ENCODE measurements at places on chromosomes 2 and 18.

DNA sequence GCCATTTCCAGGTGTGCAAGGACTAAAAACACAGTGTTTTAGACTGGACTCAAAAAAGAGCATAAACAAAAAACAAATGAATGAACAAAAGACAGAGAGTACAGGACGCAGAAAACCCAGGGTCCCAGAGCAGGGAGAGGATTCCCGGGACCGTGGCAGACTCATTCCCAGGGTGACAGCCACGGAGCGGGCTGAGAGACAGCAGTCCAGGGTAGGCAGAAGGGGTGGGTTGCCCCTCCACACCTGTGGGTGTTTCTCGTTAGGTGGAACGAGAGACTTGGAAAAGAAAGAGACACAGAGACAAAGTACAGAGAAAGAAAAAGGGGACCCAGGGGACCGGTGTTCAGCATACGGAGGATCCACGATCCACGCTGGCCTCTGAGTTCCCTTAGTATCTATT lies 273.4 kb downstream of the EIPR1 start:
- DNase-seq = no peak

GRCh38 chr2:239579081-239579480 lies 178.3 kb upstream of the HDAC4 start:
- no peak for DNase-seq

GRCh38 chr2:69943000-69943842 lies 18.2 kb downstream of the ASPRV1 start:
- no peak for DNase-seq

GRCh38 chr18:59268127-59268720 lies 5.0 kb downstream of the RAX start:
- no peak for DNase-seq

DNA sequence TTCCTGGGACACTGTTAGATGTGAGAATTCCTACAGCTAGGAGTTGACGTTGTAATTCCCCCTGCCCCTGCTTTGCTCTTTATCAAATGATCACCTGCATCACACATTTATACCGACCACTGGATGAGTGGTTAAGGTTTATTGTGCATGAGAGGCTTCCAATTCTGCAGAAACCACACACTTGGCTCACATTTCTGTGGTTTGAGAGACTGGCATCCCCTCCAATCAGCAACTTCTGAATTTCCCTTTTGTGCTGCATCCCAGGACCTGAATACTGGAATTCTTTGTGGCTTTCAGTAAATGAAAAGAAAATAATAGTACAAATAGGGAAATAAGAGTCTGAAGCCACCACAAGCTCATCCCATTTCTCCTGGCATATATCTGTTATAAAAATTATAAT lies 628.7 kb upstream of the PIK3C3 start:
- no peak for DNase-seq

DNA sequence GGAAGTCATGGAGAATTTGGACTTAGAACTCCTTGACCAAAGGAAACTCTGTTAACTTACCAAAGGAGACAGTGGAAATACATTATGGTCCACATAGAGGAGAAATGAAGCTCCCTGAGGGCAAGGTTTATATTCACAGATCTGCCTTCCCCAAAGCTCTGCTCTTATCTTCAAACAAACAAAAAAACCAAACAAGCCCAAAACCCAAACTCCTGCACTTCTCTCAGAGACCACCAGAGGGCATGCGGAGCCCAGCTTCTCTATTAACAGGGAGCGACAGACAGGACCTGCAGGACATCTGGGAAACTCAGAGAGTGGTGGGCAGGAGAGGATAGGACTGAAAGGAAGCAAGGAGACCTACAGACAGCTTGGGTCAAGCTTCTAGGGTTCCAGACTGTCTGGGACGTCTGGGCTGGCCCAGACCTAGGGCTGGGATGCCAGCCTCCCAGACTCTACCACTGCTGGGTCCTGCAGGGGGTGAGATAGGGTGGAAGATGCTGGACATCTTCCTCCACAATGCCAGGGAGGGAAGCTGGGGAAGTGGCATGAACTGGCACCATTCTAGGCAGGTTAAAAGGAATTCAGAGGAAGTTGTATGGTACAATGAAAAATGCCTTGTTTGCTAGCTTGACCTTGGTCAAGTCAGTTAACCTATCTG lies 4.0 kb upstream of the WNT10A start:
- no peak for DNase-seq

GRCh38 chr2:158795195-158795924 lies at the start of gene DAPL1:
DAPL1 (plus strand) TSS chr2:158795317; CDS start chr2:158795373, 56 bp downstream.
- no peak for DNase-seq

DNA sequence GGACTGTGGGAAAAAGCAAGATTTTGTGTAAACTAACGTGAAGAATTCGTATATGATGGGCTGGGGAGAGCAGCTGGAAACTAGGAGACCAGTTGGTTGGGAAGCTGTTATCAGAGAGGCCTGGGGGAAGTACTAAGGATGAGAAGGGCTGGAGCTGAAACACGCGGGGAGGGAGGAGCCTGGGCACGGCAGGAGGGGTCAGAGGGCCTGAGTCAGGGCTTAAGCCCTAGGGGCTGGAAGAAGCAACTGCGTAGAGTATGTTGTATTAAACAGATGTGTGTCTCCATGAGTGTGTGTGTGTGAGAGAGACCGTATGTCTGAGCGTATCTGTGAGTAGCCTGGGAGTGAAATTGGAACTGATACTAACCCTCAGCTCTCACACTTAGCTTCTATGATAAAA lies 8.4 kb downstream of the POMC start:
- no peak for DNase-seq

- DNase-seq = no peak
Measured at GRCh38 chr2:21890716-21891115, 766.9 kb downstream of the TDRD15 start.

- DNase-seq = no peak
Measured at GRCh38 chr2:74867841-74868658, 34.1 kb downstream of the HK2 start.

- DNase-seq = no peak
Measured at GRCh38 chr2:48511849-48512470, 18.0 kb upstream of the STON1 start.

- DNase-seq = no peak
Measured at GRCh38 chr2:95306336-95306895, 9.3 kb downstream of the KCNIP3 start.

- no peak for DNase-seq
Measured at GRCh38 chr2:155965415-155966063, 367.0 kb downstream of the NR4A2 start.

- no peak for DNase-seq
Measured at GRCh38 chr2:33620-34019, 12.7 kb downstream of the FAM110C start.

- no peak for DNase-seq
Measured at GRCh38 chr2:74063486-74063885, 78.8 kb downstream of the TET3 start.

DNA sequence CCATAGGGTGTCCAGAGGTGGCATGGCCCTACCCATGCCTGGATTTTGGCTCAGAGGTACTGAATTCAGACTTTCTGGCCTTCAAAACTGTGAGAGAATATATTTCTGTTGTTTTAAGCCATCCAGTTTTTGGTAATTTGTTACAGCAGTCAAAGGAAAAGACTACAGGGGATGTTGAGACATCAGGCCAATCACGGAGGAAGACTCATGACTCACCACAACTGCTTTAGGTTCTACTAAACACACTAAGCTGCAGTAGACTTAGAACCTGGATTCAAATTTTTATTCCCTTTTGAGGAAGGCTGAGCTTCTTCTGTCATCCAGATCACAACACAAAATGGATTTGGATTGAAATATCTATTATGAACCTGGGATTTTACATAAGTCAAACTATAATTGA lies 12.0 kb upstream of the C2orf66 start:
- DNase-seq = no peak

GRCh38 chr2:58709274-58709673 lies 468.1 kb upstream of the FANCL start:
- no peak for DNase-seq

GRCh38 chr18:48330016-48330991 lies 78.9 kb downstream of the ZBTB7C start:
- DNase-seq = no peak

DNA sequence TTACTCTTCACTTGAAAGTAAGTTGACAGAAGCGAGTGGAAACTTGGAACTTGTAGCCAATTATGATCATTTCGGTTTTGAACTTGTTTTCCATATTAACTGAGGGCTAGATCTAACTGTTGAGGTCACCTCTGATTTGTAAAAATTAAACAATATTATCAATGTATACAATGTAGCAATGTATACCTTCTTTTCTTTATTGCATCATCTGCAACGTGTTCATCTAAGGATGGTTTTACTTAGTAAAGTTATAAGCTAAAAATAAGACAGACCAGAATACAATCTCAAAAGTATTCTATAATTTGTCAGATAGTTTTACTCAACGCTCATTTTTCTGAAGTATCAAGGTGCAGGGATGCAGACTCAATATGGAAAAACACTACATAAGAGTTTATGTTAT lies 435.0 kb upstream of the TNP1 start:
- DNase-seq = no peak

DNA sequence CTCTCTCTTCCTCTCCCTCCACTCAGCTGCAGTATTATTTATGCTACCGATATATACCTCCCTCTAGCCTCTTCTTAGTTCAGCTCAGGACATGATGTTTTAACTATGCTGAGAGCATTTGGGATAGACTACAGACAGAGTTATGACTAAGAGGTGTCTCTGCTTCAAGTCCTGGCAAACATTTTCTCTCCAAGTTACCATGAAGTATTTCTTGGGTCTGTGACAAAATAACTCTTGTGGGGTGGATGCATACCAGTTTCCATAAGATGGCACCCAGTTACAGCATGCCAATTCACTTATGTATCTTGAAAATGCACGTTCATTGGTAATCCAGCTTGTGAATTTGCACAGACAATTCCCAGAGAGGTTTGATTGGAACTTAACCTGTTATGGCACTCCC lies 737.6 kb downstream of the SLC4A3 start:
- DNase-seq = no peak

- DNase-seq = no peak
Measured at GRCh38 chr2:36376319-36376765, 20.8 kb downstream of the CRIM1 start.

- DNase-seq = no peak
Measured at GRCh38 chr2:166090908-166091307, 36.9 kb downstream of the SCN1A start.

DNA sequence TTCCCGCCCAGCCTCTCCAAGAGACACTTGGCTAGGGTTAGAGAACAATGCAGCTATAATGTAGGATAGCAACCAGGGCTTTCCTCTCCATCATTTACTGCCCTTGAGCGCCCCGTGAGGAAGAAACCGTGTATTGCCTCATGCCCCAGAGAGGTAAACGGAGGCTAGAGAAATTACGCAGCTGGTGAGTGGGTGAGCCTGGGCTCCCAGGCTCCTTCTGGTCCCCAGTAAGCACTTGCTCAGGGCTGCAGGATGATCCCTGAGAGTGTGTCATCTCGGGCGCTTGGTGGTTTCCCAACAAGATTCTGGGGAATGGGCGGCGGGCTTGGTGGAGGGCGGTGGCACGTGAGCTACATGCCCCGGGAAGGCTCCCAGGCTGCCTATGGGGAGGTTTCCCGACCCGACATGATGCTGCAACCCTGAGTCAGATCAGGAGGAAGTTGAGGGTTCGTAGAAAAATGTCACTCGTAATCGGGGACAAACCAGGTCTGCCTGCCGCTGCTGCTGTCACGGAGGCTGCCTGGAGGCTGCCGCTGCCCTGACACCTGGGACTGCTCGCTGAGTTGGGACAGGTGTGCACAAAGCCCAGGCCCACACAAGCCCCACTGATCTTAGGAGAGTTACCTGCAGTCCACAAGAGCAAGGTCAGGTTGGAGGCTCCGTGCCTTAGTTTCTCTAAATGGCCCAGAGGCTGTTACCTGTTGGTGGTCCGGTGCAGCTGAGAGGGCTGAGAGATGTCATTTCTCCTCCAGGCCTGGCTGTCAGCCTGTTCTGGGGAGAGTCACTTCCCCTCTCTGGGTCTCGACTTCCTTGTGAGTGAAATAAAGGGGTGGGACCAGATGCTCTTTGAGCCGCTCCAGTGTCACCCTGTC lies at the start of gene GPR55:
Gene GPR55 (minus strand): TSS at position 773 of the 872 bp plus-strand sequence. CDS start 14,280 bp downstream, outside the sequence.
- no peak for DNase-seq

DNA sequence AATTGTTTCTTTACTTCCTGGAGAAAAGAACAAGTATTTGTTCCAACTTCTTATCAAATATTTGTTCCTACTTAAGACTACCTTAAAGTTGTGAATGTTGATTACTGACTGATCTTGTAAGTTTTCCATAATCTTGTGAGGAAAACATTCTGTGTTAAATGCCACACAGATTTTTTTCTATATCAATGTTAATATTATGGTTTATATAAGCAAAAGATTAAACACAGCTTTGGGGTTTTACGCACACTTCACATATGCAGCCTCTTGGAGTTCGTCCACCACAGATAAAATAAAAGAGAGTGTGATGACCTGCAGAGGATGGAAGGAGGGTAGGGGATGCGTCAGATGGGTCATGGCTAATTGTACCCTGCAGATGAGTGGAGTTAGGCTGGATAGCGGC lies 780.0 kb upstream of the SALL3 start:
- no peak for DNase-seq

DNA sequence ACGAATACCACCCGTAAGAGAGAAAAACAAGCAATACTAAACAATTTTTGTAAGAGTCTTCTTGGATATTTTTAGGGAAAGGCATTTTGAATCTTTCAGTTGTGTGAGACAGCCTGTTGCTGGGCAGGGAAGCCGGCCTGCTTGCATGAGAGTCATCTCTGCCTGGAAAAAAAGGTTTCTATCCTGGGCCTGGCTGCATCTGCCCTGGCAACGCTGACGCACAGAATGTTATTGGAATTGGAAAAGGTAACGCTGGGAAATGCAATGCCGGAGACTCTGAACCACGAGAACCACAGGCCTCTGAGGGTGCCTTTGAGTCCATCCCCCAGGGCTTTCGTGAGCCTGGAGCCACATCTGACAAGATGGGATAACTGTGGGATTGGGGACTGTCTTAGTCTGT lies 17.9 kb upstream of the NPAS2 start:
- no peak for DNase-seq

GRCh38 chr2:72993147-72993932 lies 76.0 kb downstream of the EMX1 start:
- no peak for DNase-seq

GRCh38 chr2:9150568-9150900 lies 56.1 kb upstream of the ASAP2 start:
- no peak for DNase-seq

GRCh38 chr2:68190991-68191731 lies 33.5 kb downstream of the PNO1 start:
- no peak for DNase-seq

GRCh38 chr2:23385748-23386338 lies 864 bp downstream of the KLHL29 start:
- DNase-seq = no peak

DNA sequence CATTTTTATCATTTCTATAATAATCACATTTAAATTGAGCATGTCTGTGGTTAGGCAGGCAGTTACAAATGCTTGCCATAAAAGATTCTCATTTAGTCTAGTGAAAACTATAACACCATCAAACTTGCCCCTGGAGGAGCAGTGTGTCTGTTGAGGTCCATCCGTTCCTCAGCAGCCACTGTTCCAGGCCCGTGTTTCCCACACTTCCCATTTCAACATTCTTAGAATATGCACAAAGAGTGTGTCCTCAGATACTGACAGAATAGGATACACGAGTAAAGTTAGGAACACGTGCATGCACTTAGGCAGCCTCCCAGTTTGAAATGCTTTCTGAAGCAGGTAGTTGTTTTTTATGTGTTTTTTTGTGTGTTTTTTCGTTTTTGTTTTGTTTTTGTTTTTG lies 39.9 kb downstream of the NCK2 start:
- no peak for DNase-seq

- no peak for DNase-seq
Measured at GRCh38 chr2:138559641-138560040, 58.1 kb downstream of the SPOPL start.
